ENCODE measurements at places on chromosomes 5 and 9.

GRCh38 chr9:92503156-92503555 is 20.9 kb upstream of the ASPN start:
- no peaks in the 10 kb centered on the region for H3K36me3 ChIP-seq
- no peak overlapping the region for H3K4me3 ChIP-seq
- no peak overlapping the region for H3K27ac ChIP-seq
- H3K4me1 ChIP-seq: peaks cover 26% of the 10 kb centered on the region

DNA sequence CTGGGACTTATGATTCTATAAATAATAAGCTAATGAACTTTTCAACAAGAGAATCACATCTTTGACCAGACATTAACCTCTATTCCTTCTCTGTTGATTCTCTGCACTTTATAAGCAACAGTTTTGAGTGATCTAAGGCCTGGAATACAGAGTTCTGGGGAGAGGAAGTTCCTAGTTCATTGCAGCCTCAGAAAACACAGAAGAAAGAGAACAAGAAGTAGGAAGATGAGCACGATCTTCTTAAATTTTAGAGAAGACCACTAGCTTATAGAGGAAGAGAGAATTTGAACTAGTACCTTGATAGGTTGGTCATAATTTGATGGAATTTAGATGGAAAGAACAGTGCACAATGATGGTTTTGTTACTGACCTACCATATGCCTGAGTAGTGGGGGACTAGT is 8.5 kb upstream of the C9orf72 start:
- no peaks in the 10 kb centered on the region for H3K4me1 ChIP-seq
- H3K27me3 ChIP-seq: no peaks in the 10 kb centered on the region
- H3K4me3 ChIP-seq: no peak overlapping the region
- H3K36me3 ChIP-seq: no peaks in the 10 kb centered on the region
- no peak overlapping the region for H3K27ac ChIP-seq

DNA sequence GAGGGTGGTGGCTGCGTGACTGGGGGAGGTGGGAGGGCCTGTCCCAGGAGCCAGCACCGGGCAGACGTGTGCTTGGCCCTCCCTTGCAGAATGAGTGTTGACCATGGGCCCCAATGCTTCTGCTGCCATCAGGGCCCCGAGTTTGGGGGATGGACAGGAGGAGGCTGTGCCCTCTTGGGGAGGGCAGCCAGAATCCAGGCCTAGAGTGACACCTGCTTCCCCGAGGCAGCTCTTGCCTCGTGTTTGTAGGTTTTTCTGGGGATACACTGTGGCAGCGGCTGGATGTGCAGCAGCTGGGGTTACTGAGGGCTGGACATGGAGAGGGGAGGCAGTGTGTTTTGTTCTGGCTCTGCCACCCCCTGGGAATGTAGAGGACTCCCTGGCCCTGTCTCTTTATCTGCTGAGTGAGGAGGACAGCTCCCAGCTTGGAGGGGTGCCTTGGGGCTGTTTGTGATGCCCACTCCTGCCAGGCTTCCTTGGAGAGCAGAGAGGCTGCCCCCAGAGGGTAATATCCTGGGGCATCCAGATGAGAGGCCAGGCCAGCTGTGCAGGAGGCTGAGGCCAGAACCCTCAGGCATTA is 22.7 kb downstream of the WNK2 start:
- no peaks in the 10 kb centered on the region for H3K36me3 ChIP-seq
- no peaks in the 10 kb centered on the region for H3K27me3 ChIP-seq
- ATAC-seq: no peak
- H3K4me3 ChIP-seq: no peak overlapping the region
- H3K27ac ChIP-seq: peak overlapping the region; percentile 17
- H3K4me1 ChIP-seq: peaks cover 83% of the 10 kb centered on the region

DNA sequence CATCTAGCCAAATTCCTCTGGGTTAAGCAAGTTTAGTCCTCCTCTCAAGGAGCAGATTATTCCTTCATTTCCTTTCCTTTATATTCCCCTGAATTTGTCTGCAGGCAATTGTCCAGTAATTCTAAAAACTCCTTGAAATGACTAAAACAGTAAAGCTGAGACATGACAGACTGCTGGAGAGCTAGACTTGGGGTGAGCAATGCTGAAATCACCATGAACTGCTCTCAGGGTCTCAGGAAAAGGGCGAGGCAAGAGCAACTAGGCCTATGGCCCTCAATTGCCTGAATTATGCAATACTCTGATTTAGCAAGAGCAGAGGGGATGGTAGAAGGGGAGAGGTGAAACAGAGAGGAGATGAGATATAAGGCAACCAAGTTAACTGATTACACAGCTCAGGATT is 172.9 kb upstream of the NREP start:
- H3K4me3 ChIP-seq: no peak overlapping the region
- no peaks in the 10 kb centered on the region for H3K36me3 ChIP-seq
- peaks cover 8% of the 10 kb centered on the region for H3K4me1 ChIP-seq
- peak; percentile 71 for ATAC-seq
- no peaks in the 10 kb centered on the region for H3K27me3 ChIP-seq

DNA sequence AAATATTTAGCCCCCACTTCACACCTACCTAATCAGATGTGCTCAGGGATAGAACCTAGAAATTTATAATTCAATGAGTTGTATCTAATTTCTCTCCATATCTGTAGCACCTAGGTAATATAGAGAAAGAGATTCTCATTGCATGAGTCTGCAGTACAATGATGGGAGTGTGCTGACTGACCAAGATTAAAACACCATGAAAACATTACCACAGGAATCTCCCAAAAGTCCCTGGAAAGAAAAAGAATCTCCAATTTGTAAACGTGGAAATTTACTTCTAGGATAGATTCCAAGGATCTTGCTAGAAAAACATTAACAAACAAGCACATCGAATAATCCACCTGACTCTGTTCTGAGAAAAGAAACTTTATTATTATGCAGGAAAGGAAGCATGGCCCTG is 45.0 kb upstream of the DMRTA1 start:
- H3K36me3 ChIP-seq: no peaks in the 10 kb centered on the region
- H3K4me3 ChIP-seq: no peak overlapping the region
- H3K27ac ChIP-seq: no peak overlapping the region
- no peaks in the 10 kb centered on the region for H3K27me3 ChIP-seq
- H3K4me1 ChIP-seq: no peaks in the 10 kb centered on the region
- no peak for ATAC-seq

- no peaks in the 10 kb centered on the region for H3K36me3 ChIP-seq
- ATAC-seq: no peak
- H3K4me3 ChIP-seq: no peak overlapping the region
- no peaks in the 10 kb centered on the region for H3K27me3 ChIP-seq
- H3K4me1 ChIP-seq: no peaks in the 10 kb centered on the region
- H3K27ac ChIP-seq: no peak overlapping the region
Observed at GRCh38 chr9:16833296-16833835, 37.1 kb downstream of the BNC2 start.

DNA sequence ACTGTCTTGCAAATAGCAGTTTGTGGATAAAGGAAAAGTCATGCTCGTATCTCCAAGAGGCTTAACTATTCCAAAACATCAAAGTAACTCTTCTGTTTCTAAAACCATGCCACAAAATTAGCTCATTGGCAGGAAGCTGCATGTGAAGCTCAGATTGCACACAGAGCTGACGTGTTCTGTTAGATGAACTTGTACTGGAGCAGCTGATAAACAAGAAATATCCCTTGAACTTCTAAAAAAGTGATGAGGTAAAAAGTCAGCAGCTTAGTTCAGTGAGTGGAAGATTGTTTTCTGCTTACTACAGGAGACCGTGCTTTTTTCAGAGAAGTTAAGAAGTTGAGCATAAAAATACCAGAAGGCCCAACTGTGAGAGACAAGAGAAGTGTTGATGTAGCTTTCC is 113.2 kb downstream of the SLC12A2 start:
- no peaks in the 10 kb centered on the region for H3K27me3 ChIP-seq
- H3K36me3 ChIP-seq: peaks cover 9% of the 10 kb centered on the region
- no peak overlapping the region for H3K27ac ChIP-seq
- H3K4me1 ChIP-seq: peaks cover 33% of the 10 kb centered on the region
- ATAC-seq: no peak

Measured in gastroesophageal sphincter (tissue), 4 donors.